ENCODE measurements at places on chromosomes 5 and 9. TPM values are rescaled to one million over a fixed set of nuclear protein-coding genes. Genes with fewer than 3 reads are reported as not detected.

DNA sequence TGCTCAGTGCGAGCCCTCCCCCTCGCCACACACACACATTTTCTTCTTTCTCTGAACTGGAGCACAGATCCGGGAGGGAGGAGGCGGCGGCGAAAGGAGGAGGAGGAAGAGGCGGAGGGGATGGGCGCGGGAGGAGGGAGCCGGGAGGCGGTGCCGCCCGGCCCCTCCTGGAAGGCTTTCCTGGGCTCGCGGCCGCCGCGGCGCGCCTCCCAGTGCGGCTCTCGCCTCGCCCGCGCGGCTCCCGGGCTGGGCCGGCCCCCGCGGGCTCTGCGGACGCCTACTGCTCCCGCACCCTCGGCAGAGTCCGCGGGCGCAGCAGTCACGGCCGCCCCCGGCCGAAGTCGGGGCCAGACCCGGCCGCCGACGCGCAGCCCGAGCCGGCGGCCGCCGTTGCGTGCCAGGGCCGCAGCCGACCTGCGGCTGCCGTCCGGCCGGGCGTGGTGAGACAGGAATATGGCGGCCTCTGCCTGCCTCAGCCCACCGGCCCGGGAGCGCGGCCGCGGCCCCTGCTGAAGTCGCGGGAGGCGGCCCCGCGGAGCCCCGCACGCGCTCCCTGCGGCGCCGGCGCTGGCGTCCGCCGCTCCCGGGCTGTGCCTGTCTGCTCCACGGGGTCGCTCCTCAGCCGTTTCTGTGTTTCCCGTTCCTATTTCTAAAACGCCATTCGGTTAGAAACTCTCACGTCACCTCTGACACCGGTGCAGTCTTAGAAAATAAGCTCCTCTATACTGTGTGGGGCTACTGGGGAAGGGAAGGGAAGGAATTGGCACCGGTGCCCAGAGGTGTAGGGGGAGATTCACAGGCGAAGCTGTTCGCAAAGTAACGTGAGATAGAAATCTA lies 500 bp upstream of the GNAQ start:
- peak; percentile 61 for DNase-seq

- peak; percentile 51 for DNase-seq
Observed at GRCh38 chr5:75239681-75240080, 3.0 kb upstream of the ANKRD31 start.

RASEF gene
- total RNA-seq: 0.12 TPM

FOXD1 gene
- 26.8 TPM for total RNA-seq

All from HCT116 (cell line).